Ecto neural progenitor cell (in vitro differentiated cells): ENCODE measurements at places on chromosomes 5 and 9.

DNA sequence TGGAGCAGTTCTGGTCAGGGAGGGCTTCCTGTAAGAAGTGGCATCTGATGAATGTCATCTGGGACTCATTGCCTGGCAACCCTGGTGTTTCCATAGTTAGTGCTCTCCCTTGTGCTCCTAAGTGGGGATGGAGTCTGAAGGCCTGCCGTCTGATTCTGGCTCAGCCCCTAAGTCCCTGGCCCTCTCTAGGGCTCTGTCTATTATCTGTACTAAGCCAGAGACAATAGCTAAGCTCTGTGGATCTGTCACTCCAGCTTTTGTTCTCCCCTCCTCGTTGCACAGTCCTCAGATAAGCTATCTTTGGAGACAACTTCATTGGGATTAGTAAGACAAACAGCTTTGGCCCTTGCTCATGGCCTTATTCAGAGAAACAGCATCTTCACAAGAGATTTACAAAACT, 30.6 kb upstream of the TTC1 start:
- DNase-seq = peak; percentile 52

DNA sequence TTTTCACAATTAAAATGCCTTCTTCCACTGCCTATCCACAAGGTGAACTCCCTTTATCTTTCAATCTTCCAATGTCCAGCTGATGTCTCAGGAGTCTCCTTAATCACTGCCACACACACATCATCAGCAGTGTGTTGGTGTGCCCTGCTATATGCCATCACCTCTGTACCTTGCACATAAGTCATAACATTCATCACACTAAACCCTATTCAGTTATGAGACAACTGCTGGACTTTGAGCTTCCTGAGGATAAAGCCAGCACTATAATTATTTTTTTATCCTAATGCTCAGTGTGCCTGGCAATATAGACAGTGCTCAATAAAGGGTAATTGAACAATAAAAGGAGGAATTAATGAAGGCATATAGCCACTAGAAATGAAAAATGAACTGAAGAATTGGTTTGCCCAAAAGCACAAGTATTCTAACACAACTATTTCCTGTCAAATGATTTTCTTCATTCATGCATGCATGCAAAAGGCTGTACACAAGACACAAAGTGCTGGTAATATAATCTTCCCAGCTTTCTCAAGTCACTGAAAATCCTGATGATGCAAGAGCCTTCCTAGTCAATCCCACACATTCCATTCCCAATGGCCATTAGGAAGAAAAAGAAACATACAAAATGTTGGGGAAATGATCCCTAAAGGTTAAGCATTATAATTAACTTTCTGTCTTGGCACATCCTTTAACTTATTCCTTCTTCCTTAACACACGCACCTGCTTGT, 32.4 kb downstream of the LPAR1 start:
- DNase-seq = no peak

- no peak for DNase-seq
These were observed 45.3 kb downstream of the SLC36A1 start for GRCh38 chr5:151492729-151493128.

GRCh38 chr9:14158916-14159315, 155.0 kb downstream of the NFIB start:
- no peak for DNase-seq

DNA sequence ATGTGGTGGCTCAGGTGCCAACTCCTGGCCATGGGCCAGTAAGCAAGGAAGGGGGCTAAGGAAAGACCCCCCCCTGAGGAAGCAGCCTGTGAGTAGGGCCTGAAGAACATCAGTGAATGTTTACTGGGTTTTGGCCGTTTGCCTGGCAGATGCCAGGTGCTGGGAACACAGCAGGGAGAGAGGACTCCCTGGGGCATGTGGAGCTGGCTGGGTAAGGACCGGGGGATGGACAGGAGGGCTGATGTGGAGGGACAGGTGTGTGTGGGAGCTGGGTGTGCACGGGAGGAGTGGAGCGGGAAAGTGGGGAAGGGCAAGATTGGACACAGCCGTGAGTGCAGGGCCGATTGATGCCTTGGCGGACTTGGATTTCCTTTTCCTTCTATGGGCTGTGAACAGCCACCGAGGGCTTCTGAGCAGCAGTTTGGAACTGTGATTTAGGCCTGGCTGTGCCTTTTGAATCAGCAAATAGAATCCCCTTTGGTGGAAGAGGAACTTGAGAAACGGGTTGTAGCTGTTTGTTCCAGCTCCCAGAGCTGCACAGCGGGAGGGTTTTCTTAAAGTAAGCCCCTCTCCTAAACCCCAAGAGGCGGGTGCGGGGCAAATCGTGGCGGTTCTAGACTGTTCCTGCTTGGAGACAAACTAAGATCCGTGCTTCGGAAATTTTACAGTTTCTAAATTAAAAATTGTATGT, 3.1 kb downstream of the HMCN2 start:
- no peak for DNase-seq

DNA sequence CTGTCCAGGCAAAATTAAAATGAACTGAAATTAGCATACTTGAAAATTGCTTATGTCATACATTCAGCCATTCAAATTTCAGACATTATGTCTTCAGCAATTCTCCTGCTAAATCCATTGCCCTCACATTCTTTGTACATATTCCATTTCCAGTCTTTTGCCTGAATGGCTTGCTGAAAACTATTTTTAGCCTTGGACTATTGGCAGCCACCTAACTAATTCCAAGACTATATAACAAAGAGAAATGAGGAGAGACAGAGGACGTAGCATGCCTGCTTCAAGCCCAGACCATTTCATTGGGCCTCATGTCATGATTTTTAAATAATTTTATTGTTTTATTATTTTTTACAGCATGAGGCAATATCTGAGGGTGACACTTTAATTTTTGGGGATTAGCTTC, 100.3 kb downstream of the MRPS30 start:
- DNase-seq = no peak

DNA sequence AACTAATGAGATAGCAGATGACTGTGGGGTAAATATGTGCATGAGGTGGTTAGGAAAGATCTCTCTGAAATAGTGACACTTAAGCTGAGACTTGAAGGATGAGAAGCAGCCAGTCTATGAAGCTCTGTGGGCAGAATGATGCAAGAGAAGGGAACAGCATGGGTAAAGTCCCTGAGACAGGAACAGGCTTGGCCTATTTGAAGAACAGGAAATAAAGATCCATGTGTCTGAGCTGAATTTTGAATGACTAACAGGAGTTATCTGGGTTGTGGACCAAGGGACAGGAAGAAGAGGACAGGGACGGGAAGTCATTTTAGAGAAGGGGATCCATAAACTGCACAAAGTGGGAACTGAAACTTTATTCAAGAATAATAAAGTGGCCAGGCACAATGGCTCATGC, 25.6 kb upstream of the HMGCS1 start:
- DNase-seq = no peak

- no peak for DNase-seq
These were observed 240.9 kb upstream of the TBCA start for GRCh38 chr5:78016863-78017529.

GRCh38 chr5:110735556-110735955, 3.3 kb upstream of the SLC25A46 start:
- no peak for DNase-seq

GRCh38 chr5:168290902-168291341, 523 bp upstream of the WWC1 start:
- no peak for DNase-seq

DNA sequence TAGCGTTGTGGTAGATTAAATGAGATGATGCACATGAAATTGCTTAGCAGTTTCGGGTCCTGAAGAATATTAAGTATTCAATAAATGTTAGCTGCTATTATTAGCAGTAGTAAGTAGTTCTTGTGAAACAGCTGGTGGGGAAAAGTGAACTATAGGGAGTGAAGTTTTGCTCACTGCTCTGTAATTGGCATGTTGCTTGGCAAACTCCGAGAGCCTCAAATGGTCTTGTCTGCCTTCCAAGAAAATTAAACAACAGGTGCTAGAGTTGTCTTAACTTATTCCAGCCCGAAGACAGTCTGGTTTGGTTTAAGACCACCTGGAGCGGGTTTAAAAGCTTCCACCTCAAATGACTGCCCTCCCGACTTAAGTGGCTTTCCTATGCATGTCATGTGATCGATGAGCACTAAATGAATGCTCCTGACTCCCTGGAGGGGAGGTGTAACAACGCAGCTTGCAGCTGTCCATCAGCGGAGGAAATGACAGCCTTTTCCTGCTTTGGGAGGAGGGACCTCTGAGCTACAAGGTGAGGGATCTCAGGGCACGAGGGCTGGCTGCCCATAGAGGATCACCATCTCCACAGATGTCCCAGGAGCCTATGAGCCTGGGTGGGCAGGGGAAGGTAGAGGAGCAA, 202.9 kb upstream of the PANK3 start:
- no peak for DNase-seq

DNA sequence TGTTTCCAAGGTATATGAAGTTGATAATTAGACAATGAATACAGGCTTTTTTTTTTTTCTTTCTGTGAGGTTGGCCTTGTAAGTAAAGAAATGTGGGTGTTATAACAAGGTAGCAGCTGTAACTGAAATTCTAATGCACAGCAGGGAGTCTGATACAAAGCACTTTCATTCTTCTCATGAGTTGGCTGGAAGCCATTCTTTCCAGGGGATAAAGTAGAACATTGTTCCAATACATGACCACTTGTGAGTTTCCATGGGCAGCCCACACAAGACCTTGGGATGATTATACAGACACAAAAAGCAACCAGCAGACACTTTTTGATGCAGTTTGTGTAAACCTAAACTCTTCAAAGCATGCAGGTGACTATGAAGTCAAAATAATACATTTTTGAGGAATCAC, 1785.9 kb upstream of the WWC1 start:
- no peak for DNase-seq

DNA sequence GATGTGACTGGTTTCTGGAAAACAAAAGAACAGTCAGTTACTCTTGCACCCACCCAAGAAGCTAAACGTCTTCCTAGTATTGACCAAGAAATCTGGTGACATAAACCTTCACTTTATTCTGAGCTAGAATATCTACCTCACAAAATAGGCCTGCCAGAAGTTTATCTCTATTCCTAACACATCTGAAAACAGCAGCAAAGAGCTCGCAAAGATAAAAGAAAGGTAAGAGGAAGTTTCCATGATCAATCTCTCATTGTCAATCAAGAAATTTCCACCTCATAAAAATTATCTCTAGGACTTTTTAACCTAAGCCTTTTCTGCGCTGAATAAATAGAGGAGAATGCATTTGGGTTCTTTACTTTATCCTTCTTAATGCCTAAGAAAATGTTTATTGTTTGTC, 17.3 kb upstream of the ZNF474 start:
- DNase-seq = no peak

DNA sequence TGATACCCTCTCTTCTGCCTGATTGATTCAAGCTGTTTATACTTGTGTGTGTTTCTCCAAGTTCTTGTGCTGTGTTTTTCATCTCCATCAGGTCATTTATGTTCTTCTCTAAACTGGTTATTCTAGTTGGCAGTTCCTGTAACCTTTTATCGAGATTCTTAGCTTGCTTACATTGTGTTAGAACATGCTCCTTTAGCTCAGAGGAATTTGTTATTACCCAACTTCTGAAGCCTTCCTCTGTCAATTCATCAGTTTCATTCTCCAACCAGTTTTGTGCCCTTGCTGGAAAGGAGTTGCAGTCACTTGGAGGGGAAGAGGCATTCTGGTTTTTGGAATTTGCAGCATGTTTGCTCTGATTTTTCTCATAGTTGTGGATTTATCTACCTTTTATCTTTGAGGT, 126.2 kb upstream of the FTMT start:
- DNase-seq = no peak

DNA sequence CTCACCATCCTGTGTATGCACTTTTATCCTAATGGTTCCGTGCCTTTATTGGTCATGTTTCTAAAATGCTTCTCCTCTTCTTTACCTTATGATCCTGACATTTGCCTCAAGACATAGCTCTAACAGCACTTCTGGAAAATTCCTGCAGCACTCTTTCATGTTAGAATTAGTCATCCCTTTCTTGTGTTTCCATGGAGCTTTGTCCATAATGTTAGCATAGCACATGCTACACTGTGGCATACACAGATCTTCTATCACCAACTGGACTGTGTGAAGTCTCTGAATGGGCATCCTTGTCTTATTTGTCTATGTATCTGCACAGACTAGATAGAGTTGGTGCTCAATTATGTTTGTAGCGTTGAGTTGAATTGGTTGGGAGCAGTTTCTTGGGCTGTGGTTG, 2.0 kb downstream of the SCGB3A2 start:
- no peak for DNase-seq

DNA sequence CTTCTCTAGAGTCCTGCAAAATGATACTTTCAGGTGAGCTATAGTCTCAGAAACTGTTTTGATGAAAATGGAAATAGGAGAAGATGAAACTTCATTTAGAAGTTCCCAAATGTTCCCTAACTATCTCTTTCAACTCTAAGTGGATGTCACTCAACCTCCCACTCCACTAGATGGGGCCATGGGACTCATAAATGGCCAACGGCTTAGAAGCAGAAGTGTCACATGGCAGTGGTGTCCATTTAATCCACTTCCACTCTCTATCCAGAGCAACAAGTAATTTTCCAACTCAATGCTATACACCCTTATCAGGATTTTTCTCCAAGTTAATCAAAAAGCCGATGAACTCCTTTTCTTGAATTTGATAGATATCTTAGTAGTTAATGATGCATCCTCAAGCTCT, 295.7 kb downstream of the EDIL3 start:
- no peak for DNase-seq

DNA sequence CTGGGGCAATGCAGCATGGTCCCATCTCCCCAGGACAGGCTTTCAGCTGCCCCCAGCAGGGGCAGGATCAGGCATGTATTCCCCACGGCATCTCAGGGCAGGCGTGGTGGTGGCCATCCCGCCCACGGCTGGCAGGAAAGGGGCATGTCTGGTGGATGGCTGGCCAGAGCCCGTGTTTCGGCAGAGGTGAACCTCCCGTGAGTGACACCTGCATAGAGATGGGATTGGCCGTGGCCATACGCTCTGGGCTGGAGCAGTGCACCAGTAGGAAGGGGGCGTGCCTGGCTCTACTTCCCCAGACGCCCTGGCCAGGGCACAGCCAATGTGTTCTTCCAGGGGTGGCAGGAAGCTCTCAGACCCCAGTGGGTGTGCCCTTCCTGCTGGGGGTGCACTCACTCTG, 139.1 kb downstream of the ZNF354C start:
- no peak for DNase-seq

DNA sequence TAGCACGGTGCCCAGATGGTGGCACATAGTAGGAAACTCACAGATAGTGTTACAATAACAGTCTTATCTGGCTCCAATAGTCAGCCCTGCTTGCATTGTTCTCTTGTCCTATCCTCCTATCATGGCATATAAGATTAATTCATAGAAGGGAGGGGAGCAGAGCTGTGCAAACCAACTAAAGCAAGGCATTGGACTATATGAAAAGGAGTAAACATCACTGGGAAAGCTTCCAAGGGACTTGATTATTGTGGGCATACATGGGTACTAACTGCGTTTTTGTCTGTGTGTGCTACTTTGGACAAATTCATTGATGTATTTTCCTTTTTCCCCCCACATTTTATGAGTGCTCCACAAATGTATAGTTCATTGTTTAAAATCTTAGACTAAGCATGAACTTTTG, 43.8 kb upstream of the C5orf47 start:
- DNase-seq = no peak

GRCh38 chr5:101112645-101113044, 209.6 kb upstream of the ST8SIA4 start:
- DNase-seq = no peak

GRCh38 chr9:73216100-73216499, 64.4 kb downstream of the ANXA1 start:
- no peak for DNase-seq

GRCh38 chr5:14250084-14250695, 107.0 kb downstream of the TRIO start:
- DNase-seq = peak; percentile 68
